ENCODE measurements at places on chromosomes 6 and 20.

DNA sequence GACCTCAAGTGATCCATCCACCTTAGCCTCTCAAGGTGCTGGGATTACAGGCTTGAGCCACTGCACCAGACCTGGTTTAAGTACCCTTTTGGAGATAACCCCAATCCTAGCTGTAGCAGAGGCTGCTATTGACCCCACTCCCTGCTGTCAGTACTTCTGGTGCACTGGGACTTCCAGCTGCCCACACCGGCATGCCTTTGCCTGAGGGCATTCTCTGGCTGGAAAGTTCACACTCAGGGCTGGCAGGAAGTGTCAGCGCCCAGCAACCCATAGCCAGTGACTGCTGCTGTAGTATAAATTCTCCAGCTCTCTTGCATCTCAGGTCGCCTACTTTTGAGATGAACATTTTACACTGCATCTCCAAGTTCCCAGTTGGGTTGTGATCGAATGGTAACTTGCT, 75.3 kb downstream of the UTRN start:
- no peak for DNase-seq

DNA sequence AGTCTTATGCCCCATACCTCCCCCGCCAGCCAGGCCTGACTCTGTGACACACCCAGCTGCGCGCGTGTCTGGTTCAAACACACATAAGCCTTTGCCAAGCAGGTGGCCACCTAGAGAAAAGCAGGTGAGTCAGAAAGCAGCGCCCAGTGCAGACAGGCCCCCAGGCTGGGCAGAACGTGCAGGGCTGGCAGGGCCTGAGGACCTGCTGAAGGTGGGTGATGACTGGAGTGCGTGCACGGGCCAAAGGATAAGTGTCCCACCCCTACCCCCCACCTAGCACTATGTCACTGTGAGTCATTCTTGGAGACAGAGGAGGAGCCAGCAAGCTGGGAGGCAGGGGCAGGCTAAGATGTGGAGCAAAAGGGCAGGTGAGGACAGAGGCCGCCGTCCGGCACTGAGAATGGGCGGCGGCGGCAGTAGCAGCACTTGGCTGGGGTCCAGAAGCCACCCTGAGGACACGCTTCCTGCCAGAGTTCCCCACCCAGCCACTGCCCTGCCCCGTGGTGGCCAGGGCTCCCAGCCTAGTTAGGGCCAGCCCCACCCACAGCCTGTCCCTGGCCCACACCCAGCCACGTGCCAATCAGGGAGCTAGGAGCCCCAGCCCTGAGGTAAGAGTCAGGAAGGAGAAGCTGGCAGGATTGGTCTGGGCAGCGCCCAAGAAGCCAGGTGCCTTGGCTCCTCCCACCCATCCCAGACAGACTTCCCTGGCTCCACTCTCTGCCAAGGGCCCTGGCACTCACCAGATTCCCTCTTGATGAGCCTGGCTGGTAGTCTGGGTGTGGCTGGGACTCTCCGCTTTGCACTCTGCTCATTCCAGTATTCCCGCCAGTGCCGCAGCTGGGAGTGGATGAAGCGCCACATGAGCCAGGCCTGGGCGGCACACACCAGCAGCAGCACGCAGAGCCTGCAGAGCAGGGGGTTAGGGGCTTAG, 72.7 kb downstream of the TRAM2 start:
- no peak for DNase-seq

GRCh38 chr20:57724610-57725405, 15.0 kb upstream of the PMEPA1 start:
- no peak for DNase-seq

DNA sequence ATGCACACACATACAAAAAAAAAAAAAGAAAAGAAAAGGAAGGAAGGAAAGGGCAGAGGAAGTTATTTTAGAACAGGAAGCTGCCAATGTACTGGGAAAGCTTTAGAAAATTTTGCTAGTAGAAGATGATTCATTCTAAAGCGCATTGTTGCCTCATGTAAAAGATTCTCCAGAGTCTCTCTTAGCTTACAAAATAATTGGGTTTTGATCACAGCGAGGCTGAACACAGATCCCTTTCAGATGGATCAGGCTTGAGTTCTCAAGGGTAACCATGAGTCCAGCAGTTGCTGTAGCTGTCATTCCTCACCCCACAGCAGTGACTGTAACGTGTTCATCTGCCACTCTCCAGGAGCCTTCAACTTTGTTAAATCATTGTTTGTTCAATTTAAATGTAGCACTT, 81.9 kb downstream of the PHACTR2 start:
- no peak for DNase-seq

DNA sequence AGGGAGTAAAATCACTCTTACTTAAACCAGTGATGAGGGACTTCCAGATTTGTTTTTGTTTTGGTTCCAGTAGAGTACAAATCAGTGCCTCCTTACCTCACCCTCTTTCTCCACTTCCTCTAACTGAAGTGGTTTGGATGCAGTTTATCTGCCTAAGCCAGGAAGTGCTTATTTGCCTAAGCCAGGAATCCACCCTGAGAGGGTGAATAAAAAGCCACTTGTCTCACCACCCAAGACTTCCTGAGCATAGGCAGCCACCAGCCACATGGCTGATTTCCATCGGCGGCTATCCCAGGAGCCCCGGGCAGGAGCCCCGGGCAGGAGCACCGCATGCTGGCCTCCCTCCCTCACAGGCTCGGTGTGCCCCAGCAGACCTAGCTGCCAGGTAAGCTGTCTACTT, 12.0 kb downstream of the LRP11 start:
- no peak for DNase-seq

DNA sequence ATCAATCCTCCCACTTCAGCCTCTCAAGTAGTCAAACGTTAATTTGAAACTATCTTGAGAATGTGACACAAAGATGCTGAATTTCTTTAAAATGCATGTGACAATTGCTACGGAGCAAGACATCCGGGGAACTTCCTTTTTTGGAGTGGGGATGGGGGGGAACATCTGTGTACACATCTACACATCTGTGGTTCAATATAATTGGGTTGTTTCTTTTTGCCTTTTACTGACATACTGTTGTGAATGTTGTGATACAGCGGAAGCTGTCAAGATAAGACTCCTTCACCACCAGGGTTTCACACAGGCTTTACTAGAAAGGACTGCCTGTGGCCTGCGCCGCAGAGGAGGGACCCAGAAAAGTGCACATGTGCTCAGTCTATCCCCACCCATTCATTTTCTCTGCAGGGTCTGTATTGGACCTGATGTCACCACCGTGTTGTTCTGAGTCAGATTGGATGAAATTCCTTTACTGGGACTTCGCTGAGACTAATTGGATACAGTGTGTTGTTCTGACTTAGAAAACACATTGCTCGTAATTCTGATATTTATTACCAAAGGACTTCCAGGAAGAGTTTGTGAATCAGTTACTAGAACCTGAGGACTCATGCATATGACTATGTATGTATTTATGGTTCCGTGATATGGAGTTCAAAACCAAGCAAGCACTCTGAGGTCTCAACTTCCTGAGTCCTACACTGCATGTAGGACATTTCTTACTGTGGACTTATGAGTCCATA, 98.7 kb upstream of the SGK1 start:
- no peak for DNase-seq

GRCh38 chr6:114419175-114419574, 76.4 kb upstream of the HS3ST5 start:
- DNase-seq: no peak

- no peak for DNase-seq
Observed at GRCh38 chr6:31538805-31539400, 2.9 kb downstream of the DDX39B start.

- DNase-seq: no peak
Observed at GRCh38 chr20:944148-944547, 28.0 kb upstream of the ANGPT4 start.

Measured in stimulated activated CD4-positive, alpha-beta T cell treated with anti-CD3 and anti-CD28 coated beads, Interleukin-15, amount 100 ng/mL, for 1 hour (primary cell).